ENCODE measurements at places on chromosomes 2 and 18. TPM values are rescaled to one million over a fixed set of nuclear protein-coding genes. Genes with fewer than 3 reads are reported as not detected.

The C2orf92 gene
- 1.0 TPM for total RNA-seq

The GCG gene
- not detected for total RNA-seq

The SERPINB7 gene
- 2.0 TPM for total RNA-seq

The TLX2 gene
- 0.36 TPM for total RNA-seq

The RNU2-63P gene
- total RNA-seq: not detected

The TEX44 gene
- not detected for total RNA-seq

The PROKR1 gene
- 0.03 TPM for total RNA-seq

The AKAIN1 gene
- total RNA-seq: not detected

The RESP18 gene
- not detected for total RNA-seq

The ASB18 gene
- 0.03 TPM for total RNA-seq

The NOL4 gene
- not detected for total RNA-seq

The GPR35 gene
- total RNA-seq: 0.65 TPM

The SPAG16 gene
- 14.4 TPM for total RNA-seq

The CD8B2 gene
- not detected for total RNA-seq

The ITPRIPL1 gene
- not detected for total RNA-seq

The CCBE1 gene
- 8.7 TPM for total RNA-seq

The EPB41L3 gene
- total RNA-seq: 0.18 TPM

The BOLL gene
- not detected for total RNA-seq

The PLCL1 gene
- not detected for total RNA-seq

The FOSL2 gene
- 61.9 TPM for total RNA-seq
